ENCODE measurements at places on chromosomes 6 and 20.

DNA sequence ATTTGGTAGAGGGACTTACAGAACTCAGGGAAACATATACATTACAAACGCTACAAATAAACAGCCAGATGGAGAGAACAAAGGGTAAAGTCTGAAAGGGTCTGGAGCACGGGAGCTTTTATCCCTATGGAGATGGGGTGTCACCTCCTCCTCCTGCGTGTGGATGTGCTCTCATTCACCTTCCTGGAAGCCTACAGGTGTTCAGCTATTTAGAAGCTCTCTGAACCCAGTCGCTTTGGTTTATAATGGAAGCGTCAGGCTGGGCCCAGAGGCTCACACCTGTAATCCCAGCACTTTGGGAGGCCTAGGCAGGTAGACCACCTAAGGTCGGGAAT lies 17.7 kb upstream of the ITCH start:
- no peak for DNase-seq

DNA sequence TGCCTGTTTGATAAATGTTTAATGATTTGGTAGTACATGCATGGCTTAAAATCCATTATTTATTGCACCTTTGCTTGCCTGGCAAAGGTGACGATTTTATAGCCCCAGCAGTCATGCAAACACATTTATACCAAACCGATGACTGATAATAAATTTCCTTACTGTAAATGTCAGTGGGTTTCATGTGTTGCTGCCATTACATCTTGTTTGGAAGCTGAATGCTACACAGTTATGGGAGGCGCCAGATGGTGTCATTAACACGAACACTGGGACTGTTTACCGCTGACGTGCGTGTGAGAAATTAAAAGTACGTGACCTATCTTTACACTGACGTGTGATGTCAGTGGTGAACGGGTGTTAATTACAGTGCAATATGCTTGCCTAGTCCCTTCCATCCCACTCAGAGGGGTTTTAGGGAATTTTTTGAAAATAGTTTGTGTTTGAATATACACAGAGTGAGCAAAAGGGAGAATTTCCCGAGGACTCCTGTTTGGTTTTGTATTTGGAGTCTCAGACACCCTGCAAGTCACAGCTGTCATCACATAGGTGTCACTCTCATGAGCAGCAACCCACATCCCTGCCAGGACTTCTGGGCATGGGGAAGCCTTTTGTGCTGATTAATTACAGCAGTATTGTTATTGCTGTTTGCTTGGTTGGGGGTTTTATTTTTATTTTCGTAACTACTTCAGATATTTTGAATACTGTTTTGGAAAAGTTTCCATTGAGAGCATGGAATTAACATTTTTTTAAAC lies 151.8 kb upstream of the INSM1 start:
- DNase-seq: no peak

DNA sequence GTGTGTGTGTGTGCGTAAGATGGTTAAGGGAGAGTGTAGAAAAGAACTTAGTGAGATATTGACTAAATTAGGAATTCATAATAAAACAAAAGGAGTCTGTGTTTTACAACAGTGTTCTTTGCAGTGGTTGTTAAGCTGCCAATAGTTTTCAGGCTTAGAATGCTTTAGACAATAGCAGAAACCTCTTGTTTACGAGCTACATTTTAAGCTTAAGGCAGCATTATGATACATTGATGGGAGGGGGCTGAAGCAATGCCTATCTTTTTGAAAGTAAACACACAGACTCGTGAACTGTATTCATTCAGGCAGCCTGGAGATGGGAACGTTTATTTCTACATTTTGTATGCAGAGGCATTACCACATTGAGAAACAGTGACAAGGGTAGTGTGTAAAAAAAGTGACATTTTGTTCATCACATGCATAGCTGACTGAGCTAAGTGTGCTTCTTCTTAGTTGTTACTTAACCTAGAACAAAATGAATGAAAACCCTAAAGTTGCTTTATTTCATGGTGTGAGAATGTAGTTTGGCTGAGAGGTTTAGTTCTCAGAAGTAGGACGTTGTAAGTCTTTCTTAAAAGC lies 21.2 kb downstream of the CLVS2 start:
- DNase-seq: no peak

DNA sequence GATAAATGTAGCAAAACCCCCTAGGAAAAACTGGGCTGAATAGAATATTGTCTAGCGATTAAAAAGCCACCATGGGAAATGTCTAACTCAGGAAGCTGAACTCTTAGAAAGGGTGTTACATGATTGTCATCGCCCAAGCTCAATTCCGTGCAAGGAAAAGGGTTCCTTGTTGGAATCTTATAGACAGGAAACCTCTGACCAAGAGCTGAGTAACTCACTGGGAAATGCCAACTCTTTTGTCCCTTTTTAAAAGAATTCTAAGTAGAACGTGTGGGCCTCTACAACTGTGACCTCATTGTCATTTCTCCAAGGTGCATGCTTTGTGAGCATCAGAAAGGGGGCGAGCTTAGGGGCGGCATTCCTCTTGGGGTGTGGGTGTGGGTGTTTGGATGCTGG lies 88.1 kb downstream of the SYNJ2 start:
- no peak for DNase-seq

DNA sequence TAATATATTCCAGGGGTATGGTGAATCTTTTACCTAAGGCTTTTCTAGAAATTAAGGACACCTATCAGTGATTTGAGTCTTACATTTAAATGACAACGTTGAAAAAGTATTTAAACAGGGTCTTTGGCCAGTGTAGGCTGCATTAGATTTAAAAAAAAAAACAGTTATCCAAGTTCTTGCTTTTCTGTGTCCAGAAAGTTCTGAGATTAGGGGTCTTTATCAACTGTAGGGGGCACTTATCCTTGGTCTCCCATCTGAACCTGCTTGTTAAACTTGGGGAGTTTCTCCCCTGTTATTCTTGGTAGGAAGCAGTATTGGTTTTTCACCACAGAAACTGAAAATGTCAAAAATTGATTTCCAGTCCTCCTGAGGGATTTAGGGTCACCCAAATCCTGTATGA lies 155.9 kb upstream of the ZNF217 start:
- no peak for DNase-seq

DNA sequence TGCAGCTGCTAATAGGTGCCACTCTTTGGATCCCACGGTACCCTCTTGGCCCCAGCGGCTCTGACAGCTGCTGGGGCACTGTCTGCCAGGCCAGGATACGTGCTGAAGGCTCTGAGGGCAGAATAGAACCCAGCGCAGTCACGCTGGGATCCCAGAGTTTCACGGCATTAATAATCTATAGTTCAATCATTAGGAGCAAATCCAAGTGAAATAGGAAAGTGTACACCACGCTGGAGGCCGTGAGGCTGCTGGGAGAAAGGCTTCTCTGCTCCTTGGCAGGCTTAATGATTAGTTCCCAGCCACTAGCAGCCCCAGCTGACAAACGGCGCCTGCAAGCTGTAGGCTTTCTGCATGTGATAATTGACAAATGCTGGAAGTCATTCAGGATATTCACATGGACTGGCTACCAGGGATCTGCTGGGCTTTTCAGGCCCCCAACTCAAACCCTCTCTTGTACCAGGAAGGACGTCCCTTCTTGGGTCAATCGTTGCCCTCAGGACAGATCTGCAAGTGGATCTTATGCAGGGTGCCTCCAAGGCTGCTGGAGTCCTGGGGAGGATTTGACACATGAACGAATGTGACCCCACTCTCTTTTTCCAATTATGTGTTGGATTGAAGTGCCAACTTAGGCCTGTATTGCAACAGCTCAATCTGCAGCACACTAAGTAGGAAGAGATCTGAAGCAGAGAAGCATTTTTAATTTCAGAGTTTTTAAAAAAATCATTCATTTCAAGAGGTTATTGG lies 50.1 kb upstream of the INSM1 start:
- DNase-seq: no peak

DNA sequence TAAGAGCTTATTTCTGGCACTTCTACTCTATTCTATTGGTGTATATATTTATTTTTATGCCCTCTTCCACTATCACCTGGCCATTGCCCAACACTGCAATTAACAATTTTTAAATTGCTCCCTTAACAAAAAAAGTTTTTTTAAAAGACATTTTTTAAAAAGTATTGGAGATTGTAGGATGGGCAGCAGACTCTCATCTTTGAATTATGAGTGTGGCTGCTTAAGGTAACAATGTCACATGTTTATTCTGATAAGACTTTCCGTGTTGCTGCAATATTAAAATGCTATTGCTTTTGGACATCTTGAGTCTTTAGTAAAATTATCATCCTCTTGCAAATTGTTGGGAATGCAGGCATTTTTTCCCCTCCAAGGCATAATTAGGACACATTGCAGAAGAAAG lies 31.4 kb downstream of the SMOC2 start:
- DNase-seq: no peak

DNA sequence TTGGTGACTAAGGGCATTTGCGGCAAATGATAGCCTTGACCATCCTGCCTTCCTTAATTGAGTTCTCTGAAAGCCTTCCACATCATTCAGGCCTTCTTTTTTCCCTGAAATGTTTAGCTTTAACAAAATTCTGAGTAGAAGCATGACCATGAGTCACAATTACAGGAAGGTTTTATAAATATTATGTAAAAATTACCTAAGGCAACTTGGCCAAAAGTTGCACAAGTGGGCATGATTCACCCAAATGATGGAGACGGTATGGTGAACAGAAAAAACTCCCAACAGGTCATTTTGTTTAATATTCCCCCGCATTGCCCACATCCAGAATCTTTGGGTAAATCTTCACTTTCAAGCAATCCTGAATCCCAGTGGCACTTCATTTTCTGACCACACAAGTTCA lies 37.0 kb downstream of the MC3R start:
- no peak for DNase-seq

DNA sequence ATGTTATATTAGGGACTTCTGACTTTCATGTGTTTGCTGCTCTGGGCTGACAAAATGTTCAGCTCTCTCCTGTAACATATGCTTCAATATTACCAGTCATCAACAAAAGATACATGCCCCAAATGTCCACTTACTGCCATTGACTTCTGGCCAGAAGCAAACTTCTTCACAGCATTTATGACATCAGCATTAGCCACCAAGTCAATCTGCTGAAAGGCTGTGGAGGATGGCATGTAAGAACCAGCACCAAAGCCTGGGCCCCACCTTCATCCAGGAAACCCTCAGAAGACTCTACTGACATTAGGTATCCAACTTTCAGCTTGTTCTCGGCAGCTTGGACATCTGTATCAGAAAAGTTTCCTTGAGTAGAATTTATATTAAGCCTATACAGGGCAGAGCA lies 595.5 kb downstream of the COL12A1 start:
- no peak for DNase-seq

DNA sequence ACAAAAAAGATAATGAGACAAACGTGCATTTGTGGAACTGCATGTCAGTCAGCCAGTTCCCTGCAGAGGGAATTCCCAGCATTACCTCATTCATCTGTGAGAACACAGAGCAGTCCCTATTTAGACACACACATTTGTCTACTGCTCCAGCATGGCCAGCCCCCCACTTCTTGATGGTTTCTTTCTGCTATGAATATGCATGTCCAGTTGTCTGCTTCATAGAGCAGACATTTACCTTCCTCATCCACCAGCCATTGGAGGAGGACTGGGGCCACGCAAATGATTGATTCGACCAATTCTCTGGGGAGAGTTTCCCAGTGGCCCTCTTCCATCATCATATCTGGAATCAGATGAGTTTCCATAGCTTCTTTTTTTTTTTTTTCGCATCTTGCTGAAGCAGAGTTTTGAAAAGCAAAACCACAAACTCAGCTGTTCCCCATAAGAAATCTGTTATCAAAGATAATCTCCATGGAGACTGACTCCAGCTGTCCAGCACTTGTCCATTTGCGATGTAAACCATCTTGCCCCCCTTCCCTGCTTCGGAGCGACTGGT lies 11.8 kb downstream of the ENPP1 start:
- no peak for DNase-seq

- DNase-seq: no peak
These were observed 400.3 kb downstream of the TFAP2A start for GRCh38 chr6:10014557-10014956.

- DNase-seq: no peak
These were observed 73.9 kb downstream of the MTHFD1L start for GRCh38 chr6:150939399-150939798.

GRCh38 chr6:37972994-37973757 lies 153.6 kb downstream of the ZFAND3 start:
- DNase-seq: no peak

- no peak for DNase-seq
These were observed 210.8 kb downstream of the TBC1D7 start for GRCh38 chr6:13117570-13117969.

- DNase-seq: no peak
These were observed 399.3 kb downstream of the HAO1 start for GRCh38 chr20:7540923-7541322.

DNA sequence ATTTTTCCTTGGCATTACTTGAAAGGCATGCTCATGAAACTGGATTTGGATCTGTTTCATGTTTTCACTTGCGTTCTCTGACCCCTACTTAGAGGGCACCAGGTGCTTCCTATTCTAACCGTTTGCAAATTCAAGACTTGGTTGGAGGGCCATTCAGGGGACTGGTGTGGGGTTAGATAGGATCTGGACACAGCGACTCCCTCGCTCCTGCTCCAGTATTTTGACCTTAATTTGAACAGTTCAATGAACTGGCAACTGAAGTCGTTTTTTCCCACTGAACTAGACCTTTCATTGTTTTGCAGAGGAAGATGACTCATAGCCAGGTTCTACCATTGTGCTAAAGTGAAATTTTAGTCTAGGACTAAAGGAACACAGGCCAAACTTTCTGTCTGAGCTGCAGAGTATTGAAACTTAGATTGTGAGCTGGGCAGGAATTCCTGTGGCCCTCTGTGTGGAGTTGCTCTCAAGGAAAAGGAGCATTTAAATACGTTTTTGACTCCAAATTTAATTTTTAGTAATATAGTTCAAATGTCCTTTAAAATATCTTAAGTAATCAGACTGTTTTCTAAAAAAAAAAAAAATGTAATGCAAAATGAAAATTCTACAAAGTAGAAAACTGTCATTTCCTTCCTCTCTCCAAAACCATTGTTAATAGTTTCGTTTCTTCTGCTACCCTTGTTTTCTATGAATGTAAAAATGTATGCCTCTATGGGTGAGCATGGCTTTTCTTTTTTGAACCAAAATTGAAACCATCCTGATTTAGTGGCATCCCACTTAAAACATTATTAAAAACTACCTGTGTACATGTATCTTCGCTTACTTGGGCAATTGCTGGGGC lies 64.8 kb downstream of the UTRN start:
- no peak for DNase-seq

GRCh38 chr6:26017632-26017966 lies 55.0 kb downstream of the TRIM38 start:
- DNase-seq: no peak

Data from GM12891 (cell line).